RPMI8226 (cell line): ENCODE measurements at places on chromosomes 6 and 20.

- peak; percentile 5 for DNase-seq
Observed at GRCh38 chr6:106556368-106556960, 72.8 kb downstream of the RTN4IP1 start.

GRCh38 chr20:62822788-62823651 is 6.2 kb downstream of the COL9A3 start:
- peak; percentile 91 for DNase-seq

GRCh38 chr20:1327827-1328679 is 886 bp downstream of the SDCBP2 start:
- DNase-seq: no peak

GRCh38 chr6:116881236-116881635 is 4.2 kb downstream of the RFX6 start:
- no peak for DNase-seq

GRCh38 chr6:90500458-90500857 is 86.4 kb downstream of the MAP3K7 start:
- no peak for DNase-seq

GRCh38 chr6:62808565-62809293 is 402.5 kb upstream of the FKBP1C start:
- DNase-seq: no peak

GRCh38 chr6:151553416-151554165 is 59.8 kb downstream of the CCDC170 start:
- DNase-seq: no peak

GRCh38 chr6:7201732-7202541 is 94.2 kb downstream of the RREB1 start:
- peak; percentile 27 for DNase-seq

- DNase-seq: no peak
Observed at GRCh38 chr20:5074232-5074674, 45.5 kb downstream of the PCNA start.

DNA sequence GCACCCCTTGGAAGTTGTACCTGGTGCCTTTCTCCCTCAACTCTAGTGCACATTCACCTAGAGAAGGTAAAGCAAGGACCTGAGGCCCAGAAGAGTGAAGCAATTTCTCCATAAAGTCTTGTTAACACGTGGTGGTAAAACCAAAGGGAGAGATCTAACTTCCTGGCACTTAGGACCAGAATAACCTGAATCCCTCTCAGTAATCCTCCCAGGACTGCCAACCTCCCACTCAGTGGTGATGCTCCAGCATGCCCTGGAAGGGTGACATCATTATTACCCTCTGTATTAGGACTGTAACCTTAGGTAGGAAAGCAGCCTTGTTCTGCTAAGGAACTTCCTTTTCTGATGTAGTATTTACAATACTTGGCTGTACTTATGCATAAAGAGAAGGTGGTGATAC is 330.6 kb upstream of the MARCKS start:
- no peak for DNase-seq

DNA sequence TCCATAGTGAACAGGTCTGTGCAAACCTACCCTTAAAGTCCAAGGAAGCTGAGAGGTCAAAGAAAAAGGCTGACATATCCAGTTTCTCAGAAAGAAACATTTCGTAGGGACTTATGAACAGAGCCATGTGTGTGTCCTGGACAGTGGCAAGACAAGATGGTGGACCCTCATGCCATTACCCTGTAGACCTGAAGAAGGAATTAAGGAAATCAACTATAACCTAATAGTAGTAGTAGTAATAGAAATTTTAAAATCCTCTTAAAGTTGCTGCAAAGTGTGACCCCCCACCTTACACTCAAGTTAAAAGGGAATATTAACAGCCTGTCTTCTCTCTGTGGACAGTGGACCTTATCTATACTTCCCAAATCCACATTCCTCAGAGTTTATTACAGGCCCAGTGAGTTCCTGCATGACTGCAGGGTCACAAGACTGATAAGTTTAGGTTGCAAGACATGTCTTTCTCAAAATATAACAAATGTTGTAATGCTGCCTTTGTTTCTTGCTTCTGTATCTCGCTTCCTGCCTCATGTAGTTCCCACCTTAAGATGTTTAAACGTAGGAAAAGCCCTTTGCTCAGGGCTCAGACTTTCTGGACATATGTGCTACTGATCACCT is 10.6 kb downstream of the IL22RA2 start:
- DNase-seq: no peak

DNA sequence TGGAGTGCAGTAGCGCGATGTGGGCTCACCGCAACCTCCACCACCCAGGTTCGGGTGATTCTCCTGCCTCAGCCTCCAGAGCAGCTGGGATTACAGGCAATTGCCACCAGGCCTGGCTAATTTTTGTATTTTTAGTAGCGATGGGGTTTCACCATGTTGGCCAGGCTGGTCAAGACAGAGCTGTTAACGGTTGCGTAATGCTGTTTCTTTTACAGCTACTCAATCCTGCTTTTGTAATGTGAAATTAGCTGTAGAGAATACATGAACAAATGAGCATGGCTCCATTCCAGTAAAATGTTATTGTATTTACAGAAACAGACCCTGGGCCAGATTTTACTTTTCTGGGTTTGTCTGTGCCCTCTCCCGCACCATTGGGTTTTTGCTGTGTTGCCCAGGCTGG is 1.9 kb downstream of the PNLDC1 start:
- no peak for DNase-seq

DNA sequence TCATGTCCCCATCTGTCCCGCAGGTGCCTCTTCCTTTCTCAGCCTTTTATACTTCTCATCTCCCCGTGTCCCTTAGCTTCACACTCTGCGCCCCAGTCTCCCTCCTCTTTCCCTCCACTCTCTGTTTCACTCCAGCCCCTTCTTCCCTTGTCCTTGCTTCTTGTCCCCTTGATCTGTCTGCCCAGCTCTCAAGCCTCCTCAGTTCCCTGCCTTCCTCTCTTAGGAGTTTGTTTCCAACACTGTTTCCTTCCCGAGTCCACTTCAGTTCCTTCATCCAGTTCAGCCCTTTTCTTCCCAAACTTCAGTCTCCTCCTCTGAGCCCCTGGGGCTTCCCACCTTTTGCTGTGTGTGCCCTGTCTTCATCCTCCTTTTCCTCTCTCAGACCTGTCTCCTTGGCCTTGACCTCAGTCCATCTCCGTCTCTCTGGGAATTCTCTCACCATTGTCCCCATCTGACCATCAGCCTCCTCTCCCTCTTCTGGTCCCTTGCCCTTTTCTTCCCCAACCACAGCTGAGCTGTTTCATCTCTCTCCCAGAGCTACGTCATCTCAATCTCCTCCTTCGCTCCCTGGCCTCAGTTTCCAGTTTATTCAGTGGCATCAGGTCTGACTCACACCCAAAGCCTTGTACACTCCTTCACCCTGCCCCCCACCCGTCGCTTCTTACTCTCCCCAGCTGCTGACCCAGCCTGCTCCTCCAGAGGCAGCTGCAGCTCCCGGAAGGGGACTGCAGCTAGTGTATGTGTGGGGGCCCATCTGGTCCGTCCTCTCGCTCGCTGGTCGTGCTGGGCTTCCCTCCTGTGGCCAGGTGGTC is 2.7 kb upstream of the DDR1 start:
- DNase-seq: no peak

DNA sequence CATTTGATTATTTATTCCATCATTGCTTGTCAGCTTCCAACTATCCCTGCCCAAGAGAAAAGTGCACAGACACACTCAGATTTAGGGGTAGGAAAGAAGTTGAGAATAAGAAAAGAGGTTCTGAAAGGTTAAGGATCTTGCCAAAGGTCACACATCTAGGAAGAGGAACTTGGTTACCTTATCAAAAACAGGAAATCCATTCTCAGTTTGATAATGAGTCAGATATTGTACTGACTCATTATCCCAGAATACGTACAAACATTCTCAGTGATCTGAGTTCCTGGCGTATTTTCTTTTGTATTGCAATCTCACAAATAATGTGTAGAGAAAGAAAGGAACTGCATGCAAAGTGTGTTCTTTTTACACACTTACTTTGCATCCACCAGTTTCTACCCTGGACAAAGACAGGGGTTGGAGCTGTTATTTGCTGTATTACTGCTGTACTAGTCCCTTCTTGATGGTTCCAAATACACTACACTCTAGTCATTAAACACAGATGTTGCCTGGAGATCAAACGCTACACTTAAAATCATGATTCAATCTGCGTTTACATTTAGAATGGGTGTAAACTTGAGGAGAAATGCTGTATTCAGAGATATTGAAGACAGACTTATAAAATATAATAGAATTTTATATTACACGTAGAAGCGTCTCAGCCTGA is 545.7 kb downstream of the PRKN start:
- no peak for DNase-seq

- no peak for DNase-seq
Observed at GRCh38 chr6:382883-383810, 8.4 kb upstream of the IRF4 start.

- no peak for DNase-seq
Observed at GRCh38 chr6:19317431-19317986, 519.7 kb upstream of the ID4 start.

- DNase-seq: no peak
Observed at GRCh38 chr6:74742793-74743508, 462.9 kb downstream of the COL12A1 start.

- peak; percentile 79 for DNase-seq
Observed at GRCh38 chr6:108598305-108598863, 37.7 kb downstream of the FOXO3 start.

- no peak for DNase-seq
Observed at GRCh38 chr6:91941838-91942237, 1355.0 kb upstream of the MAP3K7 start.

DNA sequence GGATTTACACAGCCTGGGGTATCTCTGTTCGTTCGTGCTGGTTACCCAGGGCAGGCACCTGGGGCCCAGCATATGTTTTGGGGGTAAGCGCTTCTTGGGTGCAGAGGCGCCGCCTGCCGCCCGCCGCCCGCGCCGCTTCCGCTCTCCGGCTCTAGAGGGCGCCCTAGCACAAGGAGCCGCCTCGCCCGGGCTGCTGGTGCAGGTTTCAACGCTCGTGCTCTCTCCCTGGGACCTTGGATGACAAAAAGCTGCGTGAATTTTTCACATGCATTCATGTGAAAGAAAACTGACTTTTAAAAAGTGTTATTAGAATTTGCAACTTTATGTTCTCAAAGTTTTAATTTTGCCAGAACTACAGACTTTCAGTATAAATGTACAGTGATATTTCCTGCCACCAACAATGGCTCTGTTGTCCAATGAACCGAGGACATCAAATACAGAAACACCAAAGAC is 32.5 kb downstream of the PRR18 start:
- peak; percentile 72 for DNase-seq

DNA sequence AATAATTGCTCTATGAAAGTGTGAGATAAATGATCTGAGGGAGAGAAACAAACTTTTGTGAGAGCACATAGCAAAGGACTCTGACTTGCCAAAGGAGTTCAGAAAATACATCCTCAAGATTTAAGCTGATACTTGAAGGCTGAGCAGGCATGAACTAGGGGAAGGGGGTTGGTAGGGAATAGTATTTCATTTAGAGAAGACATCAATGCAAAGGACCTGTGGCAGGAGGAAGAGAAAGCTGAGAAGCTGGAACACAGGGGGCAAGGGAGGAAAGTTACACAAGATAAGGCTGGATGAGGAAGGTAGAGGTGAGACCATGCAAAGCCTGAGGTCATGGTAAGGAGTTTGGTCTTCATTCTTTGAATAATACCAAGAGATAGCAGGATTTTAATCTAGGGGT is 50.6 kb downstream of the NCOA6 start:
- DNase-seq: no peak
